T-helper 17 cell (primary cell): ENCODE measurements at places on chromosomes 2 and 18. TPM values are rescaled to one million over a fixed set of nuclear protein-coding genes. Genes with fewer than 3 reads are reported as not detected.

GRCh38 chr18:48161911-48162698 lies 231.6 kb upstream of the SMAD2 start:
- peaks cover 19% of the 10 kb centered on the region for H3K4me1 ChIP-seq
- peaks cover 7% of the 10 kb centered on the region for H3K27me3 ChIP-seq
- H3K4me3 ChIP-seq = peak overlapping the region; percentile 77
- no peak overlapping the region for H3K27ac ChIP-seq
- H3K36me3 ChIP-seq = no peaks in the 10 kb centered on the region
- DNase-seq = no peak

DNA sequence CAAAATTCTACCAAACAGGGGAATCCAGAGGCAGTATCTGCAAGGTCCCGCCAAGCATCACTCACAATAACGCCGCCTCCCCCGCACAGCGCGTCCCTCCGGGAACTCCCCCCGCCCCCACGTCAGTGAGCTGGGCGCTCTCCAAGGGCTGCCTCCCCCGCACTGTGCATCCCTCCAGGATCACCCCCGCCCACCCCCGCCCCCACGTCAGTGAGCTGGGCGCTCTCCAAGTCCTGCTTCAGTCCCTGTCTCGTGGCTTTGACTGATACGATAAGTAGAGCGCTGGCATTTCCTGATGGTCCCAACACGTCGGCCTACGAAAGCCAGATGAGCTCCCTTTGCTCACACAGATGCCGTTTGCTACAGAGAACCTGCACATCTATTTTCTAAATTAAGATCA lies 130.7 kb upstream of the TPO start:
- no peaks in the 10 kb centered on the region for H3K4me1 ChIP-seq
- H3K27me3 ChIP-seq = no peaks in the 10 kb centered on the region
- H3K27ac ChIP-seq = no peak overlapping the region
- no peak overlapping the region for H3K4me3 ChIP-seq

DNA sequence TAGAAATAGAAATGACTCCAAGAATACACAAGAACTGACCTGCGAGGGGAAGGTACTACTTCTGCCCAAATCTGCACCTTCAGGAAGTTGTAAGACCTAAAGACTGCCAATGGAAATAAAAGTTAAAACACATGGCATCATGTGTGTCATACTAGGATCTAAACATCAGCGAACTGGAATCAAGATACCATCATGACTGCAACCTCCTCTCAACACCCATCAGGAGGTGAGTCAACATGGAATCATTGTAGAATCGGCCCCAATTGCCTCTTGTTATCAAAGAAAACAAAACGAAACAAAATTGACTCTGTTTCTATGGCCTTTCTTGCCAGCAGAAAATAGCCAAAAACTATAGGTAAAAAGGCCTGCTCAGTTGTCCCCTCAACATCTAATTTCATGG lies 15.1 kb downstream of the RDH14 start:
- H3K27me3 ChIP-seq = no peaks in the 10 kb centered on the region
- H3K36me3 ChIP-seq = peaks cover 2% of the 10 kb centered on the region
- no peak overlapping the region for H3K27ac ChIP-seq
- no peak for DNase-seq
- no peak overlapping the region for H3K4me3 ChIP-seq

DNA sequence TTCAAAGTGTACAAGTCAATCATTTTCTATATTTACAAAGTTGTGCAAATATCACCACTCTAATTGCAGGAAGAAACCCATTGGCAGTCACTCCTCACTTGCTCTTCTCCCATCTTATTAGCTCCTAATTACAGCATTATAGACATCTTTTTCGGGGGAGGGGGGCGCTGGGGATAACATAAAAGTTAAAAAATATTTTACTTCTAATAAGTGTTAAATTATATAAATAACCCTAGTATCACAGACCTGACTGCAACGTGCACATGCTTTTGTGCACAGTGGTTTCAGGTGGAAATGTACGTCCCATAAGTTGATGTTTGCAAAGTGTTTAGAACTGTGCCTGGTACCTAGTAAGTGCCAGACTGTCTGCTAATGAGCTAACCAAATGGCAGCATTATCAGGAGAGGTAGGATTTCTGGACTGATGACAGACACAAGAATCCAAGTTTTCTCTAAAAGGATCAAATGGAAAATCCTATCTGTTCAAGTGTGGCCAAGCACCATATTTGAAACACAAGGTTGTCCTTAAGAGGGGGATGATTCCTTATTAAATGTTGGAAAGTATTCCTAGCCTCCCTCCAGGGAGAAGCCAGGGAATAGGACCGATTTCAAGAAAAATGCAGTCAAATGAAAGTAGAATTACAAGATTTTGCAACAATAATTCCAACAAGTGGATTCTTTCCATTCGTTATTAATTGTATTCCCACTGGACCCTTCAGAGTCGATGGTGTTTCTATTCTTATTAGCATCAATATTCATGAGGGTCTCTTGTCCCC lies 70.0 kb downstream of the ACKR3 start:
- no peak overlapping the region for H3K27ac ChIP-seq
- H3K36me3 ChIP-seq = peaks cover 2% of the 10 kb centered on the region
- no peak for DNase-seq
- H3K27me3 ChIP-seq = peaks cover 37% of the 10 kb centered on the region

DNA sequence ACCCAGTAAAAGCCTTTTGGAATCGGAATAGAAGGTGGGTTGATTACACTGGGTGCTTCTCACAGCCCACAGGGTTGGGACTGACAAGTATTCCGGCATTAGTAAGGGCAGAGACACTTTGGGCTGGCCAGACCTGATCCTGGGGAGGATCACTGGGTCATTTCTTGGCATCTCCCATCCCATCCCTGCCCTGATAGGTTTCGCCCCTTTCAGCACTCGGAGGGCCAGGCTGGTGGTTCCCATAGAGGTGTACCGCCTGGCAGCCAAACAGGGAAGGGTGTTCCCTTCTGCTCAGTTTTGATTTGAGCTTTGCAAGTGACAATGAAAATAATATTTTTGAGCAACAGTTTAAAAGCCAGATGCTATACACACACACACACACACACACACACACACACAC lies 37.3 kb downstream of the CYP1B1 start:
- peaks cover 9% of the 10 kb centered on the region for H3K4me1 ChIP-seq
- no peak for DNase-seq
- H3K4me3 ChIP-seq = no peak overlapping the region
- H3K36me3 ChIP-seq = peaks cover 7% of the 10 kb centered on the region
- H3K27me3 ChIP-seq = peaks cover 58% of the 10 kb centered on the region
- H3K27ac ChIP-seq = no peak overlapping the region

DNA sequence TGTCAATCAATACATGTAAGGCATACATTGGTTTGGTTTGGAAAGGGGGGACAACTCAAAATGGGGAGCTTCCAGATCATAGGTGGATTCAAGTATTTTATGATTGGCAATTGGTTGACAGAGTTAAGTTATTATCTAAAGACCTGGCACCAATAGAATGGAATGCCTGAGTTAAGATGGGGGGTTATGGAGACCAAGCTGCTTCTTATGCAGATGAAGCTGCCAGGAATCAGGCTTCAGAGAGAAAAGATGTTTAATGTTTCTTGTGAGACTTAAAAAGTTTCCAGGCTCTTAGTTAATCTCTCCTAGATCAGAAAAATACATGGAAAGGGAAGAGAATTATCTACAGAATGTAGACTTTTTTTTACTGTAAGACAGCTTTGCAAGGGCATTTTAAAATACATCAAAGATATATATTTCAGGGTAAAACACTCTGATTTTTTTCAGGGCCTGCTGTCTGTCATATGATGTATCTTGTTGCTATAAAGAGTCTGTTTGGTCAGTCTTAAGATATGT lies 1343.2 kb upstream of the LRRTM1 start:
- H3K27ac ChIP-seq = no peak overlapping the region
- no peak overlapping the region for H3K4me3 ChIP-seq
- no peaks in the 10 kb centered on the region for H3K4me1 ChIP-seq
- no peak for DNase-seq
- H3K27me3 ChIP-seq = no peaks in the 10 kb centered on the region

- H3K27me3 ChIP-seq = no peaks in the 10 kb centered on the region
- H3K36me3 ChIP-seq = no peaks in the 10 kb centered on the region
- DNase-seq = peak; percentile 12
- peak overlapping the region; percentile 25 for H3K4me3 ChIP-seq
- peak overlapping the region; percentile 81 for H3K27ac ChIP-seq
- H3K4me1 ChIP-seq = peaks cover 33% of the 10 kb centered on the region
These were observed 124.8 kb upstream of the COL5A2 start for GRCh38 chr2:189304360-189304759.

DNA sequence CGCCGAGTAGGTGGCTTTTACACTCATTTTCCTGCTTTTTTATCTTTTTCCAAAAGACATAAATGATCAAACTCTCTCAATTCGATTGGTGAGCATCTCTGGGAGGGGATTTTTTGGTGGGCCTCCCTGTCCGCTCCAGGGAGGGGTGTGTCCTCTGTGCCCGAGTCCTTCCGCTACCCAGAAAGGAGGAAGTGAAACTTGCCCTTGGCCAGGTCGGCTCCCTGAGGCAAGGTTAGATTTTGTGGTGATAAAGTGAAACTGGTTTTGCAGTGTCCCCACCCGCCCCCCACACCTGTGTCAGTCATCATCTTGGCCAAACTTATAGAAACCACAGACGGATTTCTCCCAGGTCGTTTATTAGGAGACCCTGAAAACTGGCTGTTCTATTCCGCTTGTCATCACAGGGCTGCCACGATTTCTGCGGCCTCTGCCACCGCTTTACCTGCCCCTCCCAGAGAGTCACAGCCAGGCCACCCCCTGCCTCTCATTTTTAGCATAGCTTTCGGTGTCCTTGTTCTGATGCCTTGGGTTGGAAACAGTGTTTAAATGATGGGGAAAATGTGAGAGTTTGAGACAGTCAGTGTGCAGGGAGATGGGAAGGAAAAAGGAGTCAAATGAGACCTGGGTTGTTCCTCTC lies 93.6 kb downstream of the SH3BP4 start:
- H3K4me1 ChIP-seq = peaks cover 14% of the 10 kb centered on the region
- H3K36me3 ChIP-seq = peaks cover 3% of the 10 kb centered on the region
- DNase-seq = no peak

- H3K27me3 ChIP-seq = peaks cover 51% of the 10 kb centered on the region
- no peak for DNase-seq
- no peak overlapping the region for H3K4me3 ChIP-seq
- no peak overlapping the region for H3K27ac ChIP-seq
- no peaks in the 10 kb centered on the region for H3K36me3 ChIP-seq
These were observed 180.6 kb downstream of the CLIP4 start for GRCh38 chr2:29295845-29296244.

GRCh38 chr18:76052227-76052595 lies 442.8 kb downstream of the ZNF516 start:
- H3K4me1 ChIP-seq = no peaks in the 10 kb centered on the region
- H3K36me3 ChIP-seq = no peaks in the 10 kb centered on the region
- DNase-seq = no peak
- H3K27me3 ChIP-seq = no peaks in the 10 kb centered on the region
- no peak overlapping the region for H3K4me3 ChIP-seq

- H3K36me3 ChIP-seq = peaks cover 2% of the 10 kb centered on the region
- H3K27ac ChIP-seq = no peak overlapping the region
- peaks cover 55% of the 10 kb centered on the region for H3K27me3 ChIP-seq
- DNase-seq = no peak
- H3K4me3 ChIP-seq = no peak overlapping the region
These were observed 348.1 kb downstream of the RNF144A start for GRCh38 chr2:7265286-7265685.

GRCh38 chr2:109349503-109350465 lies 220.8 kb downstream of the SH3RF3 start:
- peak overlapping the region; percentile 92 for H3K4me3 ChIP-seq
- H3K27me3 ChIP-seq = no peaks in the 10 kb centered on the region
- H3K27ac ChIP-seq = peak overlapping the region; percentile 60

DNA sequence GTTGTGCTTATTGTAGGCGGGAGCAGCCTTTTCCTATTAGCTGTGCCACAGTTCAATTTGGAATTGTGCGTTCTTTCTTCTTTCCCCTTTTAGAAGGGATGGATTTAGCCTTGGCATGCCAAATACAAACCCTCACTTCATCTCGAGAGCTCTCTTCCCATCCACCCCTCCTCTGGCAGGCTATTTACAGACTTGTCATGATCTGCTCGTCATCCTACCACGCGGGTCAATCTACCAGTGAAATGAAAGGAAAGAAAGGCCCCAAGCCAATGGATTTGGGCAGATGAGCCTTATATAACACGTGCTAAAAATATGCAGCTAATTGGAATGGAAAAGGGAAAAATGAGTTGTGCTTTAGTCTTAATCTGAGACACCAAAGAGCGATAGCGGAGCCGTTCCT lies 277.5 kb downstream of the PRKCE start:
- DNase-seq = no peak
- no peaks in the 10 kb centered on the region for H3K4me1 ChIP-seq
- H3K27ac ChIP-seq = no peak overlapping the region
- no peaks in the 10 kb centered on the region for H3K27me3 ChIP-seq
- H3K36me3 ChIP-seq = no peaks in the 10 kb centered on the region
- no peak overlapping the region for H3K4me3 ChIP-seq

GRCh38 chr2:41896186-41896846 lies 151.5 kb upstream of the PKDCC start:
- no peak for DNase-seq
- H3K4me3 ChIP-seq = peak overlapping the region; percentile 80
- H3K36me3 ChIP-seq = no peaks in the 10 kb centered on the region
- H3K4me1 ChIP-seq = peaks cover 32% of the 10 kb centered on the region

DNA sequence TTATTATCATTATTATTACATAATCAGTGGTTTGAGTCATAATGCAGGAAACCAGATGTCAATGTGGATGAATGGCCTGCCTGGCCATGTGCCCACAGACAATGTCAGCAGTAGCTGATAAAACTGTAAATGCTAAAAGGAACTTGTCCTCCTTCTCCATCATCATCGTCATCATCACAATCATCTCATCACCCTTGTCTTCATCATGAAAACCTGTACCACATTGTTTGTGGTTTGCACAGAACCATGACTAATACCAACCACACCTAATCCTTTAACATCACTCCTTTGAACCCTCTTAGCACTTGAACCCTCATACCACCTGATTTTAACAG lies 96.0 kb downstream of the HNMT start:
- no peak for DNase-seq
- no peak overlapping the region for H3K4me3 ChIP-seq
- H3K27ac ChIP-seq = no peak overlapping the region
- H3K4me1 ChIP-seq = no peaks in the 10 kb centered on the region

DNA sequence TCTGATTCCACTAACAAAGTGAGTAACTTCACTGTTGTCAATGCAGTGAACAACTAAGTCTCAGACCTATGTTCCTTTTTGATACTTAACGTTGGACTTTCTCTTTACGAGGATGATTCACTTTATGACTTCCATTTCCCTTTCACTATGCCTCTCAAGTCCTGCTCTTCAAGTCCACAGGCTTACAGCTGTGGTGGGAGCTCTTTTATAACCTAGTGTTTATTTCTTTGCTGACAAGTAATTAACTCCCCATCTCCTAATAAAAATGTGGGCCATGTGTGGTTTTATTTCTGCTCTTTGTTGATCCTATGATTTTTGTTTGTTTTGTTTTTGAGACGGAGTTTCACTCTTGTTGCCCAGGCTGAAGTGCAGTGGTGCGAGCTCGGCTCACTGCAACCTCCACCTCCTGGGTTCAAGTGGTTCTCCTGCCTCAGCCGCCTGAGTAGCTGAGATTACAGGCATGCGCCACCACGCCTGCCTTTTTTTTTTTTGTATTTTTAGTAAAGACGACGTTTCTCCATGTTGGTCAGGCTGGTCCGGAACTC lies 142.1 kb downstream of the USP34 start:
- no peak for DNase-seq
- H3K27me3 ChIP-seq = no peaks in the 10 kb centered on the region
- H3K36me3 ChIP-seq = peaks cover 7% of the 10 kb centered on the region
- H3K4me3 ChIP-seq = no peak overlapping the region
- H3K4me1 ChIP-seq = peaks cover 17% of the 10 kb centered on the region

- DNase-seq = no peak
- no peaks in the 10 kb centered on the region for H3K36me3 ChIP-seq
- H3K4me3 ChIP-seq = no peak overlapping the region
- H3K27ac ChIP-seq = no peak overlapping the region
These were observed 78.2 kb upstream of the SMAD7 start for GRCh38 chr18:49028801-49029506.

RTP5 gene
- 0.12 TPM for total RNA-seq

UPP2 gene
- not detected for total RNA-seq

RGPD3 gene
- total RNA-seq = 0.21 TPM

RBM44 gene
- total RNA-seq = 2.2 TPM

CYP20A1 gene
- 31.3 TPM for total RNA-seq

CHRND gene
- total RNA-seq = not detected
